ENCODE measurements at places on chromosomes 6 and 20.

DNA sequence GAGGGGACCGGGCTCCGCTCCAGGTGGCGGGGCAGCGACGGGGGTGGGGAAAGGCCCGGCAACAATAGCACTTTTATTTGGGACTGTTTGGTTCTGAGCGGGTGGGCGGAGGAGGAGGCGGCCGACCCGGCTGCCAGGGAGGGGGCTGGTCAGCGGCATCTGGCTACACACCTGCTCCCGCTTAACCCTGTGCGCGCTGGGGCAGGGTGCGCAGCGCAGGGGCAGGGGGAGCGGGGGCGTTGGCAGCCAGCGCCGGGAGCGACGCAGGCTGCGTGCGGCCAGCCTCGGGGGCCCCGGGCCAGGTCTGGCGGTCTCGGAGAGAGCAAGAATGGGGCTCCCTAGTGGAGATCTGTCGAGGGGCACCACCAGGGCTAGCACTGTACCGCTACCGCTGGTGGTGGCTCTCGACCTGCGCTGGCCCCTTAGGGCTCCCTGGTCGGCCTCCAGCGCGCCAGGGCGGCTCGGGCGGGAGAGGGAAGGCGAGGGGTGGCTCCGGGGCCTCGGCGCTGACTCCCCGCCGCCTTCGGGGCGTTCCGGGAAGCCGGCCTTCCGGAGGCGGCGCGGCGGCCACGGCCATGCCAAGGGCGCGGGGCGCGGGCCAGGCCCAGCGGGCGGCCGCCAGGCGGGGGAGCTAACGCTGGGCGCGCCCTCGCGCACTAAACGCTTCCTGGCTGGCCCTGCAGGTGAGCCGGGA is 92.4 kb downstream of the NCR2 start:
- DNase-seq, result no peak

- DNase-seq, result no peak
Measured at GRCh38 chr20:25209400-25209799, 13.9 kb downstream of the ENTPD6 start.

GRCh38 chr6:148803979-148804378 is 57.1 kb downstream of the UST start:
- DNase-seq, result no peak

- DNase-seq, result no peak
Measured at GRCh38 chr20:57682184-57683101, 27.4 kb downstream of the PMEPA1 start.

DNA sequence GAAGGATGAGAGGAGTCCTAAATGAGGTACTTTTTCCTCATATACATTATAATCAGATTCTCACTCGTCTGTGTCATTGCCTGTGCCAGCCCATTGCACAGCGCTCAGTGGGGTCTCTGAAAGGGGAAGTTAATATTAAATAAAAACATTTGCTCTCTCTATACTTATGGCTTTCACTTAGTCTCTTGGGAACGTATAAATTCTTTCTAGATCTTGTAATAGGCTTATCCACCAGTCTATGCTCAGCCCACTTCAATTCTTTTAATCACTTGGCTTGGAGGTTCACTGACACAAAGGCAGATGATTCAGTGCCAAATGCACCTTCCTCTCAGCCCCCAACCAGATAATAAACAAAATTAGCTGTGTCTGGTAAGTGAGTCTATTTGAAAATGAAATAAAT is 164.3 kb upstream of the OGFRL1 start:
- no peak for DNase-seq

- no peak for DNase-seq
Measured at GRCh38 chr20:19565736-19566135, 192.3 kb upstream of the RIN2 start.

GRCh38 chr6:30709101-30709868 is 7.8 kb downstream of the MDC1 start:
- DNase-seq, result no peak

DNA sequence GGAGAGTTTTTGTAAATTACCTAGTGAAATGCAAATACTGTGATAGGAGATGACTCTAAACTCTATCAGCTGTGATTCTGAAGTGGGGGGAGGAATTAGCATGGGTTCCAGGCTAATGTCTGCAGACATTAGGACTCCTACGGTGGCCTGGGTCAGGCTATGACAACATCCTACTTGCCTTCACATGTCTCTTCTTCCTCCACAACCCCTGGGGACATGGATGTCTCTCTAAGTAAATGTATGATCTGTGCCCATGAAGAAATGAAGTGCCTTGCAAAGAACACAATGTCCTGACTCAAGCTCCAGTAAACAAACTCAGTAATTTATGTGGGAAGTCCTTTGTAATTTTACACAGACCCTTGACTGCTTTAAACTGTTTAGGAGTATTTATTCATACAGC is 165.8 kb upstream of the EEF1E1 start:
- no peak for DNase-seq

- DNase-seq, result no peak
Measured at GRCh38 chr20:4041748-4042411, 26.5 kb upstream of the RNF24 start.

- no peak for DNase-seq
Measured at GRCh38 chr6:100512203-100512862, 47.6 kb upstream of the SIM1 start.

GRCh38 chr20:59600472-59600871 is 3.9 kb upstream of the PHACTR3 start:
- DNase-seq, result no peak

DNA sequence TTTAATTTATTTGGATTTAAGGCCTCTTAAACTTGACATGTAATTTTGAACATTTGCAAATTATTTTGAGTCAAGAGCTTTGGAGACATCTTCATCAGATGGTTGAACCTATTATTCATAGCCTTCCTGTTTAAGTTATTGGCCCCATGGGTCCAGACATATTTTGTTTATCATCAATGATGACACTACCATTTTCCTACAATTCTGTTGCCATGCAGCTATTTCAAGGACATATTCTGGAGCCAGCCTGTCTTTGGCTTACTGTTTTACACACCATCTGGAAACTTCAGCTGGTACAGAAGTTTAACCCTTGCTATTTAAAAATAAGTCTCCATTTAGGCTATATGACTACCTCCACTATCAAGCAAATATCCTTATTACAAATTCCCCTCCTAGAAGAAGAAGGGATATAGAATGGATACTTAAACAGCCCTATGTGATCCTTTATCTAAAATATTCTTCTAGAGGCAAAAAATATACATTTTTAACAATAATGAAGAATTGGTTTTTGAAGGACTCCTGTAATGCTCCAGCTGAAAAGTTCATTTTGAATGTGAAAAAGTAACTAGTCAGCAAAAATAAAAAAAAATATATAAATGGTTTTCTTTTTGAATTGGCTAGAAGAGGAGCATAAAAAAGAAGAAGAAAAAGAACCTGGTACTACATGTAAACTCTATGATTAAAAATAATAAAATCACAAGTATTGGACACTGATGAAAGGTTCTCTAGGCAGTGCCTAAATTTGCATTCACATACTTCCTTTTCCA is 544.0 kb upstream of the HS3ST5 start:
- no peak for DNase-seq

DNA sequence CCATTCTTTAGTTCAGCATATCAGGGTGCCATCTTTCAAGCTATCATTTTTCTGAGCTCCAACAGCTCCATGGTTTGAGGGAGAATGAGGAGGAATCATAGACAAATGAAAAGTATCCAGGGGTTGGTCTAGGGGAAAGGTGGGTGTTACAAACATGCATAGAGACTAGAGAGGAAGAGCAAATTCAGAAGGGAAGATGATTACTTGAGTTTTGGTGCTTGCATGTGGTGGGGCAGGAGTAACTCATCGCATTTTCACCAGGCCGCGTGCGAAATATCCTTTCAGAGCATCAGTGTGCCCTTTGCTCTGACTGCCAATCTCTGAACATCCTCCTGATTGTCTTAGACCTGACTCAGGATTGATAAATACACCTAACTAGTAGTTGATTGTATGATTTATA is 7.7 kb upstream of the BICRAL start:
- DNase-seq, result peak; percentile 39

GRCh38 chr6:63660757-63661156 is 25.2 kb downstream of the PHF3 start:
- no peak for DNase-seq

DNA sequence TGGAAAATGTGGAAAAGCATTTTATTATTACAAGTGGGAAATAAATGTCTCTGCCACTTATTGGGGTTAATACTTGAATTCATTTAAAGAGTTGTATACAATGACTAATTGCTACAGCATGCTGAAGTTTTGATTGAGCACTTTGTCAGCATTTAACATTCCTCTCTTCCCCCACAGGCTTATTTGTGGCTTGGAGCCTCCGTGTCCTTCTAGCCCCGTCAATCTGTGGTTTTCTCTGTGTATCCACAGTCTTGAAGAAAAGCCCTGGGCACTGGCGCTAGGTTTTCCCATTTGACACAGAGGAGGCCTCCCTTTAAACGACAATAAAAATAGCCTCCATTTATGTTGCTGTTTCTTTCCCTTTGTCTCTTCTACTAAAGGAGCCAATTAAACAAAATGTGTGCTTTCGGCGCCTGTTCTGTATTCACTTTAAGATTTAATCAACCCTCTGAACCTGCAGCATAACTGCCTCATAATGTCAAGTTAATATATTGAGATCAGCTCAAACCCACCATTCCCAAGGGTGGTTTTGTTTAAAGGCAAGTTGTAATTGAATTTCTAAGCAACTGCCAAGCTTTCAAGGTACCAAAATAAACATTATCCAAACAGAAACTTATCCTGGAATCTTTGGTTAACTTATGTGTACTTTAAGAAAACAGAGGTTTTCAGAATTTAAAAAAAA is 326.6 kb upstream of the RNF24 start:
- no peak for DNase-seq

DNA sequence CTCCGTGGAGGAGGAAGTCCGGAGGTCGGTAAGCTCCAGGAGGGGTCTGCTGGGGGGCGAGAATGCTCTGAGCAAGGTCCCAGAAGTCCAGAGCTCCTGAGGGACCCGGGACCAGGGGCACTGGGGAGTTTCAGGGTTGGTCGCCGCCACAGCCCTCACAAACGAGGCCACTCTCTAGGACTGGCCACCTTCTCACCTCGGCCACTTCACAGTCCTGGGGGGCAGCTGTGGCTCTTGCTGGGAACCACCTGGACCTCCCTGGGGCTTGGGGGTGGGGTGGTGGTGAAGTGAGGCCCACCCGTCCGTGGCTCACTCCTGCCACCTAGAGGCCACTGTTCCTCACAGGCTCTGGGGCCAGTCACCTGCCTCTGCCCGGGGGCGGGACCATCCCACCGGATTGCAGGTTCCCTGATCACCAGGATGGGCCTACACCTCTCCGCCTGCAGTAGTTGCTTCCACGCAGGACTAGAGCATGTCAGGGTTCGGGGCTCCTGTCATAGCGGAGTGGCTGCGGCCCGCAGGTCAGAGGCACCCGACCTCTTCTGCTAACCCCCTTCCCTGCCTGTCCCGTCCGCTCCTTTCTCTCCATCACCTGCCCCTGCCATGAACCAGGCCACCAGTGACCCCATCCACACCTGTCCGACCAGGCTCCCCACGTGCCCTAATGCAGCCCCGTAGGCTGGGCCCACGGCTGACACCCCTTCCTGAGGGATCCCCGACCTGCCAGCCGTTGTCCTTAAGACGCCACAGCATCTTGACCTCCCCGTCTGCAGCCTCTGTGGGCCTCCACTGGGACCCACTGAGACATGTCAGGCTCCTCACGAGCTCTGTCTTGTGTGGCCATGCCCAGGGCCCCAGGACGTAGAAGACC is 5.1 kb upstream of the TCEA2 start:
- DNase-seq, result peak; percentile 80

GRCh38 chr6:163380216-163380615 is 34.3 kb upstream of the QKI start:
- DNase-seq, result no peak

DNA sequence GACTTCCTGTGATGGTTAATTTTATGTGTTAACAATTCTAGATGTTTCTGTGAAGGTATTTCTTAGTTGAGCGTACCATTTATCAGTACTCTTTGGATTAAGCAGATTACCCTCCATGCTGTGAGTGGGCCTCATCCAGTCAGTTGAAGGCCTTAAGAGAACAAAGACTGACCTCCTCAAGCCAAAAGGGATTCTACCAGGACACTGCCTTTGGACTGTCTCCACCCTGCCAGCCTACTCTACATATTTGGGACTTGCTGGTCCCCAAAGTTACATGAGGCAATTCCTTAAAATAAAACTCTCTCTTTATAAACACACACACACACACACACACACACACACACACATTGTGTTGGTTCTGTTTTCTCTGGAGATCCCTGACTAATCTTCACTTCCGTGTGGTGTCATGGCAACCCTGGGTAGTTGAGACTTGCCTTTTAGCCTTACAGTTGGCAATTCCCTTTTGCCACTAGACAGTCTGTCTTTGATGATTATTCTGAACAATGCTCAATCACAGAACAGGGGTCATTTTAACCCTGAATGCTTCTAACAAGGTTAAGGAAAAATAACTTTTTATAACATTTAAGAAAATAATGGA is 32.2 kb downstream of the MRAP2 start:
- no peak for DNase-seq

GRCh38 chr20:58407966-58408557 is 19.0 kb downstream of the VAPB start:
- DNase-seq, result peak; percentile 68

DNA sequence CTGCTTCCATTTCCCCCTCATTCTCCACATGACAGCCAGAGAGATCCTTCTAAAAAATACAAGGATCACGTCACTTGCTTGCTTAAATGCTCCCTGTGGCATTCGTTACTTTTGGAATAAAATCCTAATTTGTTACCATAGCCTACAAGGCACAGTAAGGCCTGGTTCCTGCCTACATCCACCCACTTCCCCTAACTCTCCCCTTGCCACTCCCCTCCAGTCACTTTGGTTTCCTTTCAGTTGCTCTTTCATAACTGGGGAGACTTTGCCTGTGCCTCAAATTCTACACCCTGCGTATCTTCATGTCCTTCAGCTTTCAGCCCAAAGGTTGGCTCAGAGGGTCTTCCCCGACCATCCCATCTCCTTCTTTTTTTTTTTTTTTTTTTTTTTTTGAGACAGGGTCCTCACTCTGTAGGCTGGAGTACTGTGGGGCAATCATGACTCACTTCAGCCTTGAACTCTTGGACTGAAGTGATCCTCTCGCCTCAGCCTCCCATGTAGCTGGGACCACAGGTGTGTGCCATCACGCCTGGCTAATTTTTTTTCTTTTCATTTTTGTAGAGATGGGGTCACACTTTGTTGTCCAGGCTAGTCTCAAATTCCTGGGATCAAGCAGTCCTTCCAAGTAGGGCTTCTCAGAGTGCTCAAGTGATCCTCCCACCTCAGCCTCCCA is 12.5 kb downstream of the ID1 start:
- DNase-seq, result no peak

- DNase-seq, result no peak
Measured at GRCh38 chr6:35497571-35498421, 917 bp upstream of the TEAD3 start.

Data from activated CD4-positive, alpha-beta T cell treated with anti-CD3 and anti-CD28 coated beads, Interleukin-2, Interleukin-4, amounts not matched to agents 100 ng/mL and 50 ng/mL, durations not matched to agents 16 hours and 8 hours (primary cell).